Dermis microvascular lymphatic vessel endothelial cell (primary cell): ENCODE measurements at places on chromosomes 11 and 22.

- no peak for DNase-seq
These were observed 27.1 kb downstream of the HPS5 start for GRCh38 chr11:18294862-18295261.

DNA sequence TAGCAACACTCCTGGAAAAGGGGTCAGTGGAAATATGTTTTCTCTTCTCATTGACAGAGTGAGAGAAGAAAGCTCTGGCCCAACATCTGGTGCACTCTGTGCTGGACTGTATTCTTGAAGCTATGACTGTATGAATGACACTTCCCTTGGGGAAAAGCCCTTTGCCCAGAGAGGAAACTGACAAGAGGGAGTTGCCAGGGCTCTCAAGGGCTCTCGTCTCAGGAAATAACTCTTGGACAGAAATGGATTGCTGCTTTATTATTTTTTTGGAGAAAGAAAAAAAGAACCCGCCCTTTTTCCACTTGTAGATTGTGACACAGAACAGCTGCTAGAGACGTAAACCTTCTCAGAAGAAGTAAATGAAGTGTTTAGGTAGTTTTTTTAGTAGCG is 11.4 kb downstream of the ETS1 start:
- DNase-seq: peak; percentile 93

DNA sequence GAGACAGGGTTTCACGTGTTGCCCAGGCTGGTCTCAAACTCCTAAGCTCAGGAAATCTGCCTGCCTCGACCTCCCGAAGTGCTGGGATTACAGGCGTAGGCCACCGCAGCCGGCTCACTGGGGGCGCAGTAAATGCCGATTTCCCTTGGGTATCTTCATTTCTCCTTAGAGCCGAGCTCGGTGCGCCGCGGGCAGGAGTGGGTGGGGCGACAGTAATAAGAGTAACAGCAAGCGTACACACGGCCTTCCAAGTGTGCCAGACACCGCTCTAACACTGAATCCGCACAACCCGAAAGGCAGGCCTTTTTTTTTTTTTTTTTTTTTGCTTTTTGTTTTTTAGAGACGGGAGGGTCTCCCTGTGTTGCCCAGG is 500 bp upstream of the ADSL start:
- peak; percentile 43 for DNase-seq

DNA sequence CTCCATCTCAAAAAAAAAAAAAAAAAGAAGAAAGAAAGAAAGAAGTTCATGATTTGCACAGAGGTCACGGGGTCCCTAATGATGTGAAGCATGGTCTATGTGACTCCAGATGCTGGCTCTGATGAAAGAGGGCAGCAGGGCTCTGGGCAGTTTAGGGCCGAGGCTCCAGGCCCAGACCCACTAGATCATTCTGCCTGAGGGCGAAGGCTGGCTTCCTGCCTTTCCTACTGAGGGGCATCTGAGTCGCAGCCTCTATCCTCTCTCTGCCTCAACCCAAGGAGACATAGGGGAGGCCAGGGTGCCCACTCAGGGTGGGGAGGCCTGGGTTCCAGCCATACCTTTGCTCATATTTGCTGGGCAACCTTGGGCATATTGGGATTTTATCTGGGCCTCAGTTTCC is 4.8 kb downstream of the SLC35E4 start:
- no peak for DNase-seq

DNA sequence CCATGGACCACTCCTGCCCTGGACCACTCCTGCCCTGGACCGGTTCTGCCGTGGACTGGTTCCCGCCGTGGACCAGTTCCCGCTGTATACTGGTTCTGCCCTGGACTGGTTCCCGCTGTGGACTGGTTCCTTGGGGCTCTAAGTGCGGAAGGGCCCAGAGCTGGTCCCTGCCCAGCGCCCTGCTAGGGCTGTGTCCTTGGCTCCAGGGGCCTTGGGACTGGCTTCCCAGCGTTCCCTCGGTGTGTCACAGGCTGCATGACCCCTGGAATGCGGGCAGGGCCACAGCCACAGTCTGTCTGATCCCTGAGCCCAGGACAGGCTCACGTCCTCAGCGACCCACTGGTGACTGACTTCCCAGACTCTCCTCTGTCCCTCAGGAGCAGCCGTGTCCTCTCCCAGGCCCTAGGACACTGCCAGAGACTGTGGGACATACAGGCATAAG is 412.2 kb downstream of the TBC1D22A start:
- DNase-seq: no peak

DNA sequence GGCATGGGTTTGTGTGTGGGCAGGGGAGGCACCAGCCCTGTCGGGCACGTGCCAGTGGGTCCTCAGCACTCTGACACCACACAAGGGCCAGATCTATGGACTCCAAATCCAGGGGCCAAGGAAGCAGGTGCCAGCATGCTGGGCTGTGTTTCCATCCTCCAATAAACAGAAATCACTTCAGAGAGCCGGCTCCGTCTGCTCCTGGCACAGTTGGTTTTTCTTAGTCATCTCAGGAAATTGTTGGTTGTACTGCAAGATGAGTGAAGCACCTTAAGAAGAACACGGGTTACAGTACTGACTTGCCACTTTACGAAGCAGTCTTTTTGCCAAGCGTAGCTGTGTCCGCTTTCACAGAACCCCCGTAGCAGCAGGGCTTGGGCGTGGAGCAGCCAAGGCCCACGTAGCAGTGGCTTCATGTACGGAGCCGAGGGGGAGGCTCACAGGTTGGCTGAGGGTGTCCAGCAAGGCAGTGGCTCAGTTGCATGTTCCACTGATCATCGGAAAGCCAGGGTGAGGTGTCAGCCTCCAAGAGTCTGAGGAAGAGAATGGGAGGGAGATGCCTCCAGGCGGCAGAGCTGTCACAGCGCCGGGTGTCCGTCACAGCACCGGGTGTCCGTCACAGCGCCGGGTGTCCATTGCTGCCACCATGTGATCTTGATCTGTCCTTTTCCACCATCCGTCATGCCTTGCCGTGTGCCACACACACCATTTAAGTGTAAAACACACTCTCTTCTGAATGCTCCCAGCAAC is 314.9 kb downstream of the CTTN start:
- no peak for DNase-seq

DNA sequence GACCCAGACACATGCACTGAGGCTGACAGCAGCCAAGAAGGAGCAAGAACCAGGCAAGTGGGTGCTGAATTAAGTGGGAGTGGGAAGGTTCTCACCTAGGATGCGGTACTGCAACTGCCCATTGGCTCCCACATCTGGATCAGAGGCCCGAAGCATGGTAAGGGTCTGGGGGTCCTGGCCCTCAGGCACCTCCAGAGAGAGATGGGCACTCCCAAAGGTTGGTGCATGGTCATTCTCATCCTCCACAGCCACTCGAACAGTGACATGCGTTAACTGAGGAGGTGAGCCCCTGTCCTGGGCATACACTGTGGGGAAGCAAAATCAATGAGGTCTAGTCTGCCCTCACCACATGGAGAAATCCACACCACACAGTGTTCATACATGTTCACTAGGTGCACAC is 9.3 kb upstream of the TPP1 start:
- DNase-seq: no peak

DNA sequence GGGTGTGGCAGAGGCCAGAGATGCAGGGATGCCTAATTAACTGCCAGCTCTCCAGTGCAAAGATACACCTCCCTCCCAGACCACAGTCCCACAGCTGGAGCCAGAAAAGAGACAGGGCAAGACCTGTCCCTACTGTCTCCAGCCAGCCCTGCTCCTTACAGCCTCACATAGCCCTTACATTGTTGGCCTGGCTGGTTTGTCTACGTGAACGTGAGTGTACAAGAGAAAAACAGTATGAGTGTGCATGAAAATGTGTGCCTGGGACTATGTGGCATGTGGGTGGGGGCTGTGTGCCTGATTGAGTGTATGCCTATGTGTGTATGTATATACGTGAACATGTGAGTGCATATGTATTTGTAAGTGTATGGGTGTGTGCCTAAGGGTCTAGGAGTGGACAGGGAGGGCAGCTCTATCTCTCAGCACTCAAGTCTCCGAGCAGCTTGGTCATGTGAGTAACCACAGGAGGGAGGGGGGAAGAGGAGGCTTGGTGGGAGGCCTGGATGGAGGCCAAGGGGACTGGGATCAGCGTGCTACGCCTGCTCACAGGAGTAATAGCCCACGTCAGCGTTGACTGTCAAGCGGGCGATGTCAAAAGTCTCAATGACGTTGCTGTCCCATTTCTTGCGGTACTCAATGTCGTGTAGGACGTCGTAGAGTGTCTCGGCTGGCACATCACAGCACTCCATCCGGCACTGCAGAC is 6.6 kb upstream of the ARAP1 start:
- no peak for DNase-seq

DNA sequence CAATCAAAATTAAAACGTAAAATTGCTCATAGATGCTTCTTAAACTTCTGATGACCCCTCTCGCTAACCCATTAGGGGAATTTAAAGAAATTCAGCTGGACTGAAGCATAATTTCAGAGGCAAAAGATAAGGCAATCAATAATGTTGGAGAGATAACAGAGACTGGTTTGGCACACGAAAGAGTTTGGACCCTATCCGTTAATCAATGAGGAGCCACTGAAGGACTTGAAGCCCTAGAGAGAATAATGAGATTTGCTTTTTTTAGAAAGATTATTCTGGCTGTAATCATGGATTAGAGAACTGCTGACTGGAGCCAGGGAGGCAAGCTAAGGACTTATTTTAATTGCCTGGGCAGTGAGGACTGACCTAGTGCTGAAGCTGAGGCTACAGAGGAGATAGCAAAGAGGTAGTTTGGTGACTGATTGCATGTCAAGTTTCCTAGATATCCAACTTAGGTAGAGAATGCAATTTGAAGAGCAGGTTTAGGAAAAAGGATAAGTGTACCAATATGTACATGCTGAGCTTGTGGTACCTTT is 11.9 kb upstream of the ARHGAP42 start:
- no peak for DNase-seq

DNA sequence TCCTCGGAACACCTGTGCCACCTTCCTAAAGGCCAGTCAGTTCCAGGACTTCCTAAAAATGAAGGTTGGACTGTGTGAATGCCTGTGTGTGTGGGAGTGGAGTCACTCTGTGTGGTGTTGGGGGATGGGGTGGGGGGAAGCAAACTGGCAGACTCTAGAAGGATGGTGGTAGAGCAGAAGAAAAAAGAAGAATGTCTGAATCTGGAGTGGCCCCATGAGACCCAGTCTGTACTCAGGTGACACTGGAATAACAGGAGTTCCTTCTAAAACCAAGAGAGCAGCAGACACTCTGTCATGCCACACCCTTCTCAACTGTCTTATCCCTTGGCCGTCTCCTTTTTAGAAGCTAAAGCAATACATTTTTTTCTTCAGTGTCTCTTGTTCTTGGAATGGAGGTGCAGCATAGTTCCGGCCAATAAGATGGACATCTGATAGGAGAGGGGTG is 82.9 kb downstream of the MAML2 start:
- no peak for DNase-seq

DNA sequence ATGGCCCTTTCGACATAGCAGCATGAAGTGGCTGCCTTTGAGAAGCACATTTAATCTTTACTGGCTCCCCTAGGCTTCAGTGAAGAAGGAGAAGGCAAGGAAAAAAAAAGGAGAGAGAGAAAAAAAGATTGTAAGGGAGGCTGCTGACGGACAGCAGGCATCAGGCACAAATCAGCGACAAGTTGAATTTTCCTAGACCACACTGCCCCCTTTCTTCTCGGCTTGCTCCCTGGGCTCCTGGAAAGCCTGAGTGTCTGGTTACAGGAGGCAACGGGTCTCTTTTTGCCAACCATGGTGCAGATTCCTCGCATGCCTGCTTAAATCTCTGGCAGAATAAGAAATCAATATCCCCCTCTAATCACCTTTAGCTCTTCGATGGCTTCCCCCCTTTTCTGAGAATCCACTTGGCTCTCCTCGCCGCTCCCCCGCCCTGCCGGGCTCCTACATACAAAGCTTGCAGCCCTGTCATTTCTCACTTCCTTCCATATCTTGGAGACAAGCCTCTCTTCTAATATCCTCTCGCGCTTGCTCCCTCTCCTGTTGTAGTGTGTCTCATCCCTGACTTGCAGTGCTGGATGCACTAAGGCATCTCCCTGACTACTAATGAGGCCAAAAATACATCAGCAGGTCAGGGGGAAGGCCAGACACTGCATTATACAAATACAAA is 14.3 kb downstream of the BLID start:
- DNase-seq: no peak

DNA sequence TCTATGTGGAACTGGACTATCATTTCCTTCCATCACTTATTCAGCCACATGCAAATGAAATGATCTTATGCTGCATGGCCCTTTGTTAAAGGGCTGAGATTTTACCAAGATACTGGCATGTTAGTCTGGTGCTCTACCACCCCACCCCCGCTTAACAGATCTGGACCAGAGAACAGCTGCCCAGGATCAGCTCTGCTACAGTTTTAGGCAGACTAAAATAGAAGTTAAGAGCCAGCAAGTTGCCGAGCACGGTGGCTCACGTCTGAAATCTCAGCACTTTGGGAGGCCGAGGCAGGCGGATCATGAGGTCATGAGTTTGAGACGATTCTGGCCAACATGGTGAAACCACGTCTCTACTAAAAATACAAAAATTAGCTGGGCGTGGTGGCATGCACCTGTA is 4.6 kb downstream of the DDB1 start:
- no peak for DNase-seq

DNA sequence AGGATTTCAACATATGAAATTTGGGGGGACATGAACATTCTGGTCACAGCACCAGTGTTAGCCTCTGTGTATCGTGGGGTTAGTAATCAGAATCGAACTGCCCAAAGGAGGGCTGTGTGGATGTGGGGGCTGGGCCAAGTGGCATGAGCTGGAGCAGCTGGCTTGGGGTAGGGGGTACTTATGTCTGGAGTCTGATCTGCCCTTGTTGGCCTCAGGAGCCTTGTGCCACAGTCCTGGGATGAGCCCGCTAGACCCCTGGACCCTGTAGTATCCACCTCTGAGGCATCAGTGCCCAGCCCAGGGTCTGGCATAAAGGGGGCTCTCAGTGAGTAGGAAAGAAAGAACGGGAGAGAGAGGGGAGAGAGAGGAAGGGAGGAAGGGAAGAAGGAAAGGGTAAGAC is 67.3 kb downstream of the LRRC32 start:
- no peak for DNase-seq

DNA sequence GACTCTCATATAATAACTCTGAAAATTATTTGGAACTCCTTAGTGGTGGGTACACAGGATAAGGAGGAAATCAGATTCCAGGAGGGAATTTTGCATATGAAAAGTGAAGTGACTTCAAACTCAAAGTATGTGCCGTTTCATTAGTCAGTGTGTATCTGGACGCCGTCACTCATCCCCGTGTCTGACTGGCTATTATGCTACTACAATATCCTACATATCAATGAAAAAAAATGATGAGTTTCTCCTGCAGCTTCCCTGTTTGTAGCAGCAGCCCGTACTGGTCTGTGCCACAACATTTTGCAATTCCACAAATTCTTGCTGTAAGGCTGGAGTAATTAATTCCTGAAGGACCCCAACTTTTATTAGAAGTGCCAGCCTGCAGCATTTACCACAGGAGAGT is 16.5 kb downstream of the WT1 start:
- DNase-seq: no peak

GRCh38 chr11:126153972-126154371 is 57.5 kb downstream of the RPUSD4 start:
- peak; percentile 97 for DNase-seq

GRCh38 chr11:2525166-2525861 is 80.5 kb downstream of the KCNQ1 start:
- no peak for DNase-seq

GRCh38 chr11:65496304-65497140 is 2.3 kb upstream of the MALAT1 start:
- DNase-seq: peak; percentile 39
